ENCODE measurements at places on chromosomes 1 and 21.
A peak's percentile ranks its signal among the peaks of the same experiment; 100 is the strongest.

DNA sequence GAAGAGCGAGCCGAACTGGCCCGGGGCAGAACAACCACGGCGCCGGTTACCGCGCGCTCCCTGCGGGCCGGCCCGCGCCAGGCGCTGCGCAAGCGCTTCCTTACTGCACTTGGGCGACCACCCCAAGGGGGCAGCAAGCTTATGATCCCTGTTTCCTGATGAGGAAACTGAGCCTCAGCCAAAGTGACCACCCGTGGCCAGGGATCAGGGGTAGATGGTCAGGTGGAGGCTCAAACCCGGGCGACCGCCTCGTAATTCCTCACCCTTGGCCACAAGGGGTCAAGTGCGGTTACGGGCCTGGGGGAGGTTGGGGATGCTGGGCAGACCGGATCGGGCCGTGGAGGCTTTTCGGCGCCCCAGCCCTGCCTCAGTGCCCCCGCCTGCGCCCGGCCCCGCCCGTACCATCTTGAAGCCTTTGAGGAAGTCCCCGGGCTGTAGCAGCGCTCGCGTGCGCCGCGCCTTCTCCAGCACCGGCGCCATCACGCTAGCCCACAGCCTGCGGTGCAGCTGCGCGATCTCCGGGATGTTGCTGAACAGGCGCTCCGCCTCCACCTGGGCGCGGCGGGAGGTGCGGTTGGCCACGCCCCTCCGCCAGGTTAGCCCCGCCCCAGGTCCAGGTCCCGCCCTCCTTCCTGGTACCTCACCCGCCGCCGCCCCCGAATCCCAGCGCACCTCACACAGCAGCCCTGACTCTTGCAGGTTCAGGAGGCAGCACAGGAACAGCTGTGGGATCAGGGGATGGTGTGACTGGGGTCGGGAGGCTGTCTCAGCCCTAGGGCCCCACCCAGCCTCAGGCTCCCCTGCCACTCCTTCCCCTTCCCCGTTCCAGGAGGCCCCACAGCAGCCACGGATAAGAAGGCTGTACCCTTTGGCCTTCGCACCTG, 5.4 kb upstream of the TNFRSF25 start:
- DNase-seq, result no peak

DNA sequence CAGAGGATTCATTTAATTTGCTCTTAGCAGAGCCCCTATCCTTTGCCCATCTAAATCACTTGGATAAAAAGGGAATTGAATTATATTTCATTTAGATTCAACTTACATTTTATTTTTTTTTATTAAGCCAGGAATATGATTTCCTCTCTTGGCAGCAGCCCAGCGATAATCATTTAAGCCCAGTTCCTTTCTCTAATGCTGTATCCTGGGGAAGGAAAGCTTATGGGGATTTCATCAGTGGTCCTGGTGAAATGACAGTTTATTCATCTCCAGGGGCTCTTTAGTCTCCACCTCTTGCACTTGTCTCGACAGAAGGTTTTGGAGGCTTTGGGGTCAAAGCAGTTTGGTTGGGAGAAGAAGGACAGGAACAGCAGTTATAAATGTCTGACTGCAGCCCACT, 50.4 kb upstream of the LRRC8D start:
- DNase-seq, result no peak

GRCh38 chr1:55685560-55685959, 470.4 kb upstream of the USP24 start:
- no peak for DNase-seq

GRCh38 chr21:45093035-45093532, 18.7 kb downstream of the ADARB1 start:
- no peak for DNase-seq

DNA sequence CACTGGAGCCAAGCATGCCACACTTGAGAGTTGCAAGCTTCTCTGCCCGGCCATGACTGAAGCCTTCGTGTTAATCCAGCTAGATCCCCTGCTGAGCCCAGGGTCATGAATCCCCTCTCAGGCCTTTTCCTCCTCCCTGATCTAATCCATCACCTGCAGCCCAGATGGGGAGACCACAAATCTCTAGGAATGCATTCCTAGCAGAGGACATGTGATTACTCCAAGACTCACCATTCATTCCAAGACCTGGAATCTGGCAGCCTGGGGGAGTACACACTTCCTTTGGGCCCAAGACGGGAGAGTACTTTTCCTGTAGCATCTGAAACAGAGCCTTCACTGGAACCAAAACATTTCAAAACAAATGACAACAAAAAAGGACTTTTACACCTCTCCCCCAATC, 269.3 kb upstream of the NFIA start:
- no peak for DNase-seq

GRCh38 chr1:87044424-87044823, 130.0 kb downstream of the HS2ST1 start:
- DNase-seq, result no peak

- DNase-seq, result no peak
These were observed 1.8 kb downstream of the ARNT start for GRCh38 chr1:150874455-150875196.

GRCh38 chr1:39892601-39893595, 8.8 kb downstream of the MYCL start:
- peak; percentile 37 for DNase-seq

DNA sequence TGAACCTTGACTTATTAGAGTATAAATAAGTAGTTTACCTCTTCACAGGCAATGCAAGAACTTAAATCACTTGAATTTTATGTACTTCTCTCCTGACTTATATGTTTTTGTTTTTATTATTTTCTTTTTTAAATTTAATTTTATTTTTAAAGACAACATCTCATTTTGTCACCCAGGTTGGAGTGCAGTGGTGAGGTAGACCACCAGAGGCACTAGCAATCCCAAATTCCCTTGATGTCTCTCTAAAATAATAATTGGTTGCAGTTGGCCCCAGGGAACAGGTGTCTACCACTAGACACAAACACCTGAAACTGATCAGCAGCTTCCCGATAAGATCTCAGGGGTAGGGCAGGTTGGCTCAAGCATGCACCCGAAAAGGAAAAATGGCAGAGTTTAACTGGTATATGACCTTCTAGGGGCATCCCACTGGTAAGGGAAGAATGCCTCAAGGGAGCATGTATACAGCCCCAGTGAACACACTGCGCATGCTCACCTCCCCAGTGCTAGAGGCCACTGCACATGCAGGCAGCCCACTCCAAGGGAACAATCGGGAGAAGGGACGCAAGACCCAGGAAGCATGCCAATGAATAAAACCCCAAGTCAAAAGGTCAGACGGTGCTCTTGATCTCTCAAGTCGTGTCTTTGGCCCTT, 14.6 kb downstream of the EXOC8 start:
- no peak for DNase-seq

DNA sequence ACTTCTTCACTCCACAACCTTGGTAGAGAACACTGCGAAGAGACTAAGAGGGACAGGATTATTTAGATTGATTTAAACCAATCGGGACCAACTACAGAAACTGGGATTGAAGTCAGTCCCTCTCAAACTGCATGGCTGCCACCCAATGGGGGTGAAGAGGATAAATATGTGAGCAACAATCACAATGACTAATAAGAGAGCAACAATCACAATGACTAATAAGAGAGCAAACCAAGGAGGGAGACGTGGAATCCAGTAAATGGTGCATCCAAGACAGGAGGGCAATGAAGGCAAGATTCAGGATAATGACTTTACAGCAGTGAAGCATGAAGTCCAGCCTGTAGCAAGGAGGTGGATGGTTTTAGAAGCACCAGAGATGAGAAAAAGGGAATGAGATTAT, 322.8 kb downstream of the TTLL7 start:
- DNase-seq, result no peak

DNA sequence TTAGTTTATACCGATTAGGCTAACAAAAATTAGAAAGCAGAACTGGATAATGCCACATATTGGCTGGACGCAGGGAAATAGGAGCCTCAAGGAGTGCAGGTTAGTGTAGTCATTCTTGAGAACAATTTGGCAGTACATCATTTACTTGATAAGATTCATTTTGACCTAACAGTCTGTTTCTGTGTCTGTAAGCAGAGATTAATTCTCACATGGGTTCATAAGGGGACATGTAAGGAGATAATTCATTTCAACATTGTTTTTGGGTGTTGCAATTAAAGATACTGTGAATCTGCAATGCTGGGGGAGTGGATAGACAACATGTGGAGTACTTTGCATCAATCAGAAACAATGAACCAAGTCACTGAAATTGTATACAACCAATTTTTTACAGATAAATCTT, 32.0 kb downstream of the AGO3 start:
- DNase-seq, result no peak

GRCh38 chr1:197916500-197916983, 630 bp upstream of the LHX9 start:
- DNase-seq, result no peak

DNA sequence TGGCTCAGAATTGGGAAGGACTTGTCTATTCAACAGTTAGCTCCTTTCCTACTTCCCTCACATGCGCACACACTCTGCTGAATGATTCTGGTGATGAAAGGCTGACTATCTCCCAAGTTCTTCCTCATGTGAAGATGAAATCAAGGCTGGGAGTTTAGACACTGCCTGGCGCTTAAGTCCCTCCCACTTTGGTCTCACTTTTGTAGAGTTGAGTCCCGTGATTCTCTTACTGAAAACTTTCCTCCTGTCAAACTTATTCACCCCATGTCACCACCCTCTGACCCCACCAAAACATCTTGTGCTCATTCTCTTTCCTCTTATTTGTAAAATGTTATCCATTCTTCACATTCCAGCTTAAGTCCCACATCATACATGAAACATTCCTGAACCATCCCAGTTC, 8.4 kb upstream of the MRPS6 start:
- no peak for DNase-seq

DNA sequence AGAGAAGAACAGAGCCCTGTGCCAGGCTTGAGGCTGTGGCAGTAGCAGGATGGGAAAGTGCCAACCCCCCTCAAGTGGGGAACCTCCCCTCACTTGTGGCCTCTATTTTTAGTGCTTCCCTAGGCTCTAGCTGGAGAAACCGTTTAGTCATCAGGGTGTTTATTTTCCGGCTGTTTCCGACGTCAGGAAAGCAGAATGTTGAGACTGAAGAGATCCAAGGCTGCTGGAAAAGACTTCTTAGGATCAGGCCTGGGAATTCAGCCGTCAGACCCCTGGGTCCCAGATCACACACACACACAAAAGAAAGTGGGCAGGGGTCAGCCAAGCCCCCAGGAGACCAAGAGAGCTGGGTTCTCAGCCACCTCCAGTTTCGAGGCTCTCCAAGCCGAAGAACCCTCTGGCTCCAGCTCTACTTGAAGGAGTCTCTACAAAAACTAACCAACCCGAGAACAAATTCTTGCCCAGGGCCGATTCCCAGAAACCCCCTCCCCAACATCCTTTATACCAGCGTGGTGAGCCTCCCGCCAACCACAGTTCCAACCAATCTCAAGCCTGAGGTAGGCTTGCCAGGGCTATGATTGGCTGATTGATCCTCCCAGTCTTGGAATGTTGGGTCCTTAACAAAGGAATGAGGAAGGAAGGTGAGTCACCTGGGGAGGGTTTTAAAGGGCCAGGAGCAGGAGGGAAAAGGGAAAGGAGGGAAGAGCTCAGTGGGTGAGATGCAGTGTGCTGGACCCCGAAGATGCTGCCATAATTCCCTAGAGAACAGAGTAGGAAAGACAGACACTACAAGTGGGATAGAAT, 2.5 kb upstream of the MEF2D start:
- DNase-seq, result peak; percentile 92

GRCh38 chr1:204278251-204278650, 64.5 kb upstream of the GOLT1A start:
- DNase-seq, result no peak

DNA sequence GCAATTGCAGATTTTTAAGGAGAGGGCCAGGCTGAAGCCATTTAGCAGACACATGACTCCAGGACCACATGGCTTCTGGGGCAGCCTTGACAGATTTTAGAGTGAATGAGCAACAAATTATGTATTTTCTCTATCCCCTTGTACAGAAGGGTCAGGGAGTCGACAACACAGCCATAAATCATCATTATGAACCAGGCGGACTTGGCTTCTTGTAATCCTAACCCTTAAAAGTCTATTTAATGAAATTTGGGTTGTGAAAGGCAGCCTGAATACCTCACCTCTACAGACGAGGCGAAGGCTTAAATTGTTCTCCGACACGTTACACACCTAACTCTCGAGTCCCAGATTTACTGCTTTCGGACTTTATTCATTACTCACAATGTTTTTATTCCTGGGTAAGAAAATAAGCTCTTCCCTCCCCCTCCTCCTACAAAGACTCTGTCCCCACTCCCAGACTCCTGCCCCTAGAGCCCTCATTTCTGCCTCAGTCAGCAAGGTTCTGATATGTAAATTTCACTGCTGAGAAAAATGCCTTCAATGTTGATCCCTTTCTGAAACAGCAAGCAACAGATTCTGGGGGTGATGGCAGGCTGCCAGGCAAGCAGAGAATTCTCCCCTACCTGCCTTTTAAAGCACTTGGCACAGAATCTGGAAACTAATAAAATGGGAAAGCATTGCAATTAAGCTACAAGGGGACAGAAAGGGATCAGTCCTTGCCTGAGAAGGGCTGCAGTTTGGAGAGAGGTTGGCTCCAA, 51.6 kb downstream of the PLPP3 start:
- no peak for DNase-seq

DNA sequence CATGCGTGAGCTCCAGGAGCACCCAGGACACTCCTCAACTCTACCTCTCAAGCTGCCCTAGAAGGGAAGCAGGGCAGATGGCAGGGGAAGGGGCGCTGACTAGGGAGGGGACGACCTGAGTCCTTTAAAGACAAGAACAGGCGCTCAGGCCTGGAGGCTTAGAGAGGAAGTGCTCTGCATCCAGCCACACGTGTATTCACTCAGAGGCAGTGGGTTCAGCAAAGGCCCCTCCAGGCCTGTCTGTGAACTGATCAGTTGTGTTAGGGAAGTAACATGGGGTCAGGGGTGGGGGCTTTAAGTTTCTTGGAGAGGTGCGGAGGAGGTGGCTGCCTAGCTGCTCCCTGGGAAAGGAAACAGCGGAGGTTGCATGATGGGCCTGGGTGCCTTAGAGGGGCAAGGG, 37.1 kb upstream of the ARF1 start:
- no peak for DNase-seq

DNA sequence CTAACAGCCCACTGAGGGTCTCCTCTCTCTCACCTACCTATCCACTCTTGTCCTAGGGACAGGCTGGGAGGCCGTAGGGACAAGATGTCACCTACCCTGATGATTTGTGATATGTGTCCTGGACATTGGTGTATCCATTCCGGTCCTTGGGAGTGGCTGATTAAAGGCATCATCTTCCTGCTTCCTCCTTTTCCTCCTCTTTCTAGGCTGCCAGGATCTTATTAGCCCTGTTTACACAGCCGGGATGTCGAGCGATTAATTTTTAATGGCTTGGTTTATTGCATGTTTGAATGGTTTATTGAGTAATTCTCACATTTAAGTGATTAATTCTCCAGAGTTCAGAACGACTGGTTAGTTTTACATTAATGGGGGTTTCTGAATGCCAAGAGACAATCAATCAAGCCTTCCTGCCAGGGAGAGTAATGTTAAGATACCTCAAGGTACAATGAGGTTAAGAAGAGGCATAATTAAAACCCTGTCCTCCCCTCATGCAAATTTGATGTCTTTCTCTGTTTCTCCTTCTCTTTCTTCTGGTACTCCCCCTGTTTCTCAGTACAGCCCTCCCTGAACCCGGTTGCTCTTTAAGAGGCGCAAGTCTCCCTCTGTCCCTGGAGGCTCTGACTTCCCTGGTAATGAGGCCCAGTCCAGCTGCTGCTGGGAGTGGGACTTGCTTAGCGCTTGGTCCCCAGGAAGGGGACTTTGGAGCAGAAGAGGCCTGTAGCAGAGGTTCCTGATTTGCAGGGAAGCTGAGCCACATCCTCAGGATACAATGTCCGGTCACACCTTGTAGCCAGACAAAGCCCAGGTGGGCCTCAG, 50.9 kb downstream of the ACTL8 start:
- no peak for DNase-seq

- no peak for DNase-seq
These were observed 74.7 kb upstream of the AKT3 start for GRCh38 chr1:243924588-243925349.

- DNase-seq, result peak; percentile 21
These were observed 91.7 kb downstream of the C1orf94 start for GRCh38 chr1:34268311-34268954.

Data from skeletal muscle cell (primary cell).